ENCODE measurements at places on chromosomes 11 and 22. TPM values are rescaled to one million over a fixed set of nuclear protein-coding genes. Genes with fewer than 3 reads are reported as not detected.

Gene TMEM80
- 19.8 TPM for total RNA-seq

Gene INSC
- total RNA-seq = not detected

Gene LRRC74B
- not detected for total RNA-seq

Gene GRM5
- not detected for total RNA-seq

Gene DRAP1
- 174 TPM for total RNA-seq

Gene DENND6B
- total RNA-seq = 0.37 TPM

Gene CLMP
- 0.37 TPM for total RNA-seq

Gene SPA17
- total RNA-seq = 28.8 TPM

Gene CRYBA4
- not detected for total RNA-seq

Gene LRP4
- 7.2 TPM for total RNA-seq

Gene OR51F1
- total RNA-seq = not detected

Gene KRTAP5-2
- not detected for total RNA-seq

Gene OR51S1
- not detected for total RNA-seq

Gene KRTAP5-7
- total RNA-seq = not detected

Gene GGT1
- 99.6 TPM for total RNA-seq

Gene CEP126
- 0.07 TPM for total RNA-seq

Gene KREMEN1
- 9.7 TPM for total RNA-seq

DNA sequence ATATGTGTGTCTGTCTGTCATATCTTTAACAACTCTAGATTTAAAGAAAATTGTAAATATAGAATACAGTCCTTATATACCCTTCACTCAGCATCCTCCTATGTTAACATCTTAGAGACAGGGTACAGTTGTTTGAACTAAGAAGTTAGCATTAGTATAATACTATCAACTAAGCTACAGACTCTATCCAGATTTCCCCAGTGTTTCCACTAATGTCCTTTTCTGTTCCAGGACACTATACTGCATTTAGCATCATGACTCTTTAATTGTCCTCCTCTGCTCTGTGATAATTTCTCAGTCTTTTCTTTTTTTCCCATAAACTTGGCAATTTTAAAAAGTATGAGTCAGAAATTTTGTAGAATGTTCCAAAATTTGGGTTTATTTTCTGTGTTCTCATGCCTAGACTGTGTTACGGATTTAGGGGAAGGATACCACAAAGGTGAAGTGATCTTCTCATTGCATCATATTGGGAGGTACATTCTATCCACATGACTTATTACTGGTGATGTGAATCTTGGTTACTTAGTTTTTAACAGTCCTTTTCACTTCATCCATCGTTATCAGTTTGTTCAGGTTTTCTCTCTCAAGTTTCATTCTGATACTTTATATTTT is 168.4 kb downstream of the SBF2 start:
- DNase-seq = no peak

DNA sequence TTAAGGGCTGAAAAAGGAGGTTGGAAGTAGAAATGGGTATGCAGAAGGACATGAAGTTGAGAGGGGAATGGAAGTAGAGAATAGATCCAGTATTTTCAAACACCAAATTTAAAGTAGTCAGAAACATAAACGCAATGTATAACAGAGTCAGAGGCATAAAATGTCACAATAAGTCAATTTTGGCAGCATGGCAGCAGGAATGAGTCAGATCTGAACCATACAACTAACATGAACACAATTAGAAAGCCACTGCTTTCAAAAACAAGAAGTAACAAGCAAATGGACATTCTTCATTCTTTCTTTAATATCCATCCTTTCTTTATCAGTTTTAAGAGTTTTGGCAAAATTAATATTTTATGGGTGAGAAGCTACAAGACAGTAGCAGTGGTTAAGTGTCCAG is 2.5 kb downstream of the CHORDC1 start:
- no peak for DNase-seq

DNA sequence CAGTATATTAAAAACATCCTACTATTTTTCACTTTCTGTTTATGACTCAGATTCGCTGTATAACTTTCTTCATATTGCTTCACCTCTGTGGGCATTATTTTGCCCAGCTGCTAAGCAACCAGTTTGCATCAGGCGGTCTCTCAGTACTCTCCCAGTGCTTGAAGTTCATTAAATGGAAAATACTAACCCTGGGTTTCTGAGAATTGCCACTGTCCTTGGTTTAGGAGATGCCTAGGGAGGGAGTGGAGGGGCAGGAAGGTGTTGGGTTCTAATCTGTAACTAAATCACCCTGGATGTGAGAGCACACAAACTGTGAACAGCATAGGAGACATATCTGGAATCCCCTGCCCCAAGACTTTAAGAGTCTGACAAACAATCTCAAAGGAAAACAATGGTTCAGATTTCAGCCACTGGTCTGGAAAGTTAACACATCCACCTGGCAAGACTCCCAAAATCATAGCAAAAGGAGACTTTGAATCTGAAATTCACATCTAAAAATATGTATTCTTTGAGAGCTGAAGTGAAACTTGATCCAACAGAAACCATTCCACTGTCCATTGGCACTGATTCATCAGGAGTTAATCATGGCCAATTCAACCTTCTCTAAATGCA is 540.0 kb downstream of the SOX6 start:
- DNase-seq = no peak

- DNase-seq = peak; percentile 71
Measured at GRCh38 chr22:31753005-31753633, 700 bp upstream of the DEPDC5 start.

- DNase-seq = peak; percentile 88
Measured at GRCh38 chr11:34357701-34358257, at the start of gene ABTB2. ABTB2 (minus strand) TSS chr11:34358010.

DNA sequence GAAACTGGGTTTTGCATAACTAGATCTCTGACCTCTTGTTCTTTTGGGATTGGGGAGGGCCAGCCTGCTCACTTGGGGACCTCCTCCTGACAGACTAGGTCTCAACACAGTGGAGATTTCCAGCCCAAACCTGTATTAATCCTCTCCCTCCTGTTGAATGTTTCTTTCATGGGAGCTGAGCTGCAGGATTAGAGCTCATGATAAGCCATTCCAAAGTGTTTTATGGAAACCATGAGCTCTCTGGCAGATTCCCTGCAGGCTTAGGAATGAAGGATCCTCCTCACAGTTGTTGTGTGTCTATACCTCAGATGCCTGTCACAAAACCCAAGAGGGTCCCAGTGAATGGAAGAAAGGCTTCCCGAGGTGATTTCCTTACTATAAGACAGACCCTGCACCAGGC is 248.4 kb upstream of the B3GAT1 start:
- DNase-seq = no peak

- DNase-seq = no peak
Measured at GRCh38 chr11:4991060-4991459, 3.6 kb upstream of the OR51L1 start.

DNA sequence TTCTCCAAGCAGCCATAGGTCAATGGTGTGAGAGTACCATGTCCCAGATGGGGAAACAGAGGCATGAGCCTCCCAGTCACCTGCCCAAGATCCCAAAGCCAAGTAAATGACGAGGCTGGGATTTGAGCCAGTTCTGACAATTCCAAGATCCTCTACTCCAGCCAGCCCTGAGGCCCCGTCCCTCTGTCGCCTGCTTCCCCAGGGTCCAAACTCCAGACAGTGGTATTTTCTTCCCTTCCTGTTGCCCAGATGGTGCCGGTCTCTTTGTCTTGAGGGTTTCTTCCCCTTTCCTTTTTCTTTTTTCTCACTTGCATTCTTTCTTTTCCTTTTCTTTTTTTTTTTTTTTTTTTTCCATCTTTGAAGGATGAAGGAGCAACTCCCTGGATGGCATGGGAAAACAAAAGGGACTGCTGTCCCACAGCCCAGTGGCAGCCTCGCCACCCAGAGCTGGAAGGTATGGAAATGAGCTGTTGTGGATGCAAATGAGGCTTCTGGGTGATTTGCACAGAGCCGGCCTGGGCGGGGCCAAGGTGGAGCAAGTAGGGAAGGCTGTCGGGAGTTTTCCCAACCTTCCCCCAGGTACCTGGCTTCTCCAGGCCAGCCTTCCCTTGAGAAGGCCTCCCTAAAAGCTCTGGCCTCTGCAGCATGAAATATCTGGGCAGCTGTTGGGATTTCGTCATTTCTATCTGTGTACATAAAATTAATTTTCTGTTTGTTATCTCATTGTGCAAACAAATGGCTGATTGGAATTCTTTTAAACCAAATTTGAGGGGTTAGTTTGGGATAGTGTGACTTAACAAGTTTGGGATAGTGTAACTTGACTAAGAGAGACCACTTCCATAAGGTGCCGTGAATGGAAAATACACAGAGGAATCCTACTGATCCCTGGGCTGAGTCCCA is 146.8 kb downstream of the MN1 start:
- no peak for DNase-seq

- no peak for DNase-seq
Measured at GRCh38 chr11:14549891-14550290, 29.7 kb upstream of the PSMA1 start.

- no peak for DNase-seq
Measured at GRCh38 chr11:127338380-127339259, 338.1 kb upstream of the KIRREL3 start.

- DNase-seq = no peak
Measured at GRCh38 chr11:118766035-118766434, 24.9 kb downstream of the DDX6 start.

DNA sequence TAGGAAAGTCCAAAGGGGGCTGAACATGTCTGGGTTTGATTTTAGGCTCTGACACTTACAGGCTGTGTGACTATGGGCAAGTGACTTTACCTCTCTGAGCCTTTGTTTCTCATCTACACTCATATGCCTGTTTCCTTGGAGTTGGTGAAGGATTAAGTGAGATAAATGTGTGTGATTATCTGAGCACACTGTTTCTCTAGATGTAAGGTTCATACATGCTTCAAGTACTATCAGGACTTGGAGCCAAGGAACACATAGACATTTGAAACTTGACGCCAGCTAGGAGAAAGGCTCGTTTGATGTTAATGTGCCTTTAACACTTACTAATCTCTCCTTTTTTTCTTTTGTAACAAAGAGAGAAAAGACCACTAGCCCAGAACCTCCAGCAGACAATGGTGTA is 9.7 kb downstream of the CRYBB1 start:
- no peak for DNase-seq

DNA sequence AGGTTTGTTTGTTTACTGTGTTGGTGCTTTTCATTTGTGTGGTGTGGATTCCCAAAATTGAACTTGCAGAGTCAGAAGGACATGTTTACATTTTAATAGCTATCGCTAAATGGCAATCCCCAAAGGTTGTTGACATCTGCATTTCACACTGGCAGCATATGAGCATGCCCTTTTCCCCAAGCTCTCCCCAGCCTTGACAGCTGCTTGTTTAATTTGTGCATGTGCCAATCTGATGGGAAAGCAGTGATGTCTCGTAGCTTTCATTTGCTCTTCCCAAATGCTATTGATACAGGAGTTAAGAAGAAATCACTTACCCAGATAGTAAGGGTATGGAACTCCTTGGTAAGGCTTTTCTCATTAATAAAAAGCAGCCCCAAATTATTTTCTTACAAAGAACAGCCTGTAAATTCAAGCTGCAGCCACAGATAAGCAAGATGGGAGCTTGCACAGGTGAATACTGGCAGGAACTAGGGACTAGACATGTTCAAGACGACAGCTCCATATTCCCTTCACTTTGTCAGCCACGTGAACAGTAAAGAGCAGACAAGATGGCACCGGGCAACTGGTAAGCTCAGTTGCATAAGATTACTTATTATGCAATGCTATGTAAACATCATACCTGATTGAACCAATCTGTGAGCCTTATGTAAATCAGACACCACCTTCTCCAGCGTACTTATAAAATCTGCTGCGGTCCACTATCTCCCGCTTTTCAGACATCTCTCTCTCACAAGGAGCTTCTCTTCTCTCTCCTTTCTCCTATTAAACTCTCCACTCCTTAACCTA is 87.4 kb downstream of the IGLL5 start:
- no peak for DNase-seq

- DNase-seq = no peak
Measured at GRCh38 chr22:48100685-48101417, 1338.4 kb downstream of the TBC1D22A start.

- DNase-seq = no peak
Measured at GRCh38 chr11:5596607-5597201, at the start of gene TRIM6. TRIM6 (plus strand) TSS chr11:5596637; CDS start chr11:5596898, 261 bp downstream.

- DNase-seq = peak; percentile 63
Measured at GRCh38 chr11:106077609-106078455, at the start of gene AASDHPPT. AASDHPPT (plus strand) TSS chr11:106077662; CDS start chr11:106077711, 49 bp downstream.

DNA sequence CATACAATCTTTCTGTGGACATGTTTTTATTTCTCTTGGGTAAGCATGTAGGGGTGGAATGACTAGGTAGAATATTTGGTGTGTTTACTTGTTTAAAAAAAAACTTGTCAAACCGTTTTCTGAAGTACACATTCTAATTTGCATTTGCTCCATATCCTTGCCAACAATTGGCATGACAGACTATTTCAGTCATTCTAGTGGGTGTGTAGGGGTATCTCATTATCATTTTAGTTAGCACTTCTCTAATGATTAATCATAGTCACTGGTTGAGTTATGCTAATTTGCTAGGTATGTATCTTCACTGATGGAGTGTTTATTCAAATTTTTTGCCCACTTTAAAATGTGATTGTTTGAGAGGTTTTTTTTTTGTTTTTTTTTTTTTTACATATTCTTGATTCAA is 64.3 kb downstream of the C11orf65 start:
- no peak for DNase-seq

GRCh38 chr11:44147751-44148150 is 52.3 kb downstream of the EXT2 start:
- DNase-seq = no peak

DNA sequence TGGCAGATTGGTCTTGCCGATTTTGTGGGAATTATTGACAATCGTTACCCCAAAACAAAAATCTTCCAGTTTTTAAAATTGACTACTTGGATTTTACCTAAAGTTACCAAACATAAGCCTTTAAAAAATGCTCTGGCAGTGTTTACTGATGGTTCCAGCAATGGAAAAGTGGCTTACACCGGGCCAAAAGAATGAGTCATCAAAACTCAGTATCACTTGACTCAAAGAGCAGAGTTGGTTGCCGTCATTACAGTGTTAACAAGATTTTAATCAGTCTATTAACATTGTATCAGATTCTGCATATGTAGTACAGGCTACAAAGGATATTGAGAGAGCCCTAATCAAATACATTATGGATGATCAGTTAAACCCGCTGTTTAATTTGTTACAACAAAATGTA is 37.2 kb downstream of the IGLL1 start:
- DNase-seq = no peak

DNA sequence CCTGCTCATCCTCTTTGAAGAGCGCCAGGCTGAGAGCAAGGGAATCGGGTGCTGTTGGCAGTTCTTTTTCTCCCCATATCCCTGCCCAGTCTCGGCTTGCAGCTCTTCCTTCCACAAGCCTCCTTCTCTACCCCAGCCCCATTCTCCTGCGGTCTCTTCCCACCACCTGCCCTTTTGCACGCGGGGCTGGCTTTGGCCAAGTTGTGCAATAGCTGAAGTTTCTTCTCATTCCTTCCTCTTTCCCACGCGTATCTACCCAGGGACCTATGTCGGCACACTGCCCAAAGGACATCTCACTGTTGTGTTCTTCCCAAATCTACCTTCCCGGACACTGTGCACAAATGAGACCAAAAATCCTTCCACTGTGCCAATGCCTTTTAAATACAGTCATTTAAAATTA is 22.3 kb upstream of the HTR3A start:
- no peak for DNase-seq

- DNase-seq = no peak
Measured at GRCh38 chr11:61059260-61059752, 43.0 kb upstream of the CD5 start.

Measured in G401 (cell line).